Cardiac ventricle fibroblast (primary cell): ENCODE measurements at places on chromosomes 4 and X. TPM values are rescaled to one million over a fixed set of nuclear protein-coding genes. Genes with fewer than 3 reads are reported as not detected.

Gene RBMXL3
- not detected in 2 replicates for total RNA-seq

Gene ATP2B3
- total RNA-seq, result not detected in 2 replicates

Gene BEX5
- not detected in 2 replicates for total RNA-seq

Gene PNPLA4
- 17.5 and 22.0 TPM in 2 replicates for total RNA-seq

Gene UGT2B17
- not detected in 2 replicates for total RNA-seq

Gene AKAP14
- total RNA-seq, result not detected in 2 replicates

Gene CXCL11
- not detected in 2 replicates for total RNA-seq

Gene MAPK10
- 38.9 and 43.7 TPM in 2 replicates for total RNA-seq

Gene MEPE
- not detected in 2 replicates for total RNA-seq

Gene FAM149A
- 8.2 and 9.7 TPM in 2 replicates for total RNA-seq

Gene CXorf51B
- not detected in 2 replicates for total RNA-seq

Gene TEX11
- total RNA-seq, result not detected in 2 replicates

Gene HSD17B13
- not detected in 2 replicates for total RNA-seq

Gene CT83
- not detected in 2 replicates for total RNA-seq
